ENCODE measurements at places on chromosomes 11 and 22. TPM values are rescaled to one million over a fixed set of nuclear protein-coding genes. Genes with fewer than 3 reads are reported as not detected.
A peak's percentile ranks its signal among the peaks of the same experiment; 100 is the strongest.

DNA sequence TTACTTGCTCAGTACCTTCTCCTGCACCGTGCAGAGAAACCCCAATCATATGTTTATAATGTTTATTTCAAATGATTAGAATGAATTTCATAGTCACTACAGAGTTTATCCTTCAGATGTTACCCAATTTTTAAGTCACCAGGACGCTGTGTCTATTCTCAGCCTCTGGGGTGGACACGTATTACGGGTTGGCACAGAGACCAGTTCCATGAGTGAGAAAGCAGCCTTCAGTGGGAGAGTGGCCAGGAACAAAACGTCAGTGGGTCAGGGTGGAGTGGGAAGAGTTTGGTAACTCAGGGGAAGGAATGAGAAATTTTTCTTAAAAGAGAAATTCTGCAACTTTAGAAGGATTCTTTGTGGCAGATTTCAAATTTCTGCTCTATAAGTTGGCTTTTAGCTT, 77.1 kb upstream of the MTMR2 start:
- H3K36me3 ChIP-seq = no peaks in the 10 kb centered on the region
- no peak overlapping the region for H3K27ac ChIP-seq
- no peak for DNase-seq
- H3K27me3 ChIP-seq = no peaks in the 10 kb centered on the region
- H3K4me3 ChIP-seq = no peak overlapping the region
- no peaks in the 10 kb centered on the region for H3K4me1 ChIP-seq

GRCh38 chr22:37051391-37052385, at the start of gene KCTD17:
TSS of gene KCTD17 (plus strand) at chr22:37051742. CDS start at chr22:37051761, 19 bp downstream.
- H3K27ac ChIP-seq = no peak within 1 kb of the TSS
- peak within 1 kb of the TSS; percentile 62 for H3K4me3 ChIP-seq
- peaks cover 10% of the 10 kb centered on the region for H3K4me1 ChIP-seq
- H3K36me3 ChIP-seq = peaks cover 11% of the 10 kb centered on the region
- H3K27me3 ChIP-seq = no peaks in the 10 kb centered on the region

- no peaks in the 10 kb centered on the region for H3K36me3 ChIP-seq
- no peak for DNase-seq
- no peak overlapping the region for H3K4me3 ChIP-seq
- H3K27ac ChIP-seq = no peak overlapping the region
- no peaks in the 10 kb centered on the region for H3K27me3 ChIP-seq
- H3K4me1 ChIP-seq = peaks cover 81% of the 10 kb centered on the region
These were observed 122.9 kb downstream of the MAML2 start for GRCh38 chr11:96219981-96220623.

DNA sequence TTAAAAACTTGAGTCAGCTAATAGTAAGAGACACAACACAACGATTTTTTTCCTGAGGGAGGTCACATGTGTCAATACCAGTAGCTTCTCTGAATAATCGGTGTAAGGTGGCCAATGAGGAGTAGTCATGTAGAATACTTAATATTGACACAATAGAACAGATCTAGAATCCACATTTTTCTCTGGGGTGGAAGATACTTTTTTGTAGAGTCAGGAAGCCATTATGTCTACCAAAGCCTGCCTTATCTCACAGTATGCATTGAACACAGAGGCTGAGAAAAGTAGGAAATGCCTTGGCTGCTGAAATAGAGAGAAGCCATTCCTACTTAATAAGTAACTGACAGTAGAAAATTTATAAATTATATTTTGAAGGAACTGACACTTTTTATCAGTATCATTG, 725.0 kb downstream of the METTL15 start:
- no peak for DNase-seq
- no peak overlapping the region for H3K4me3 ChIP-seq
- no peaks in the 10 kb centered on the region for H3K36me3 ChIP-seq
- no peaks in the 10 kb centered on the region for H3K27me3 ChIP-seq

- no peak overlapping the region for H3K27ac ChIP-seq
- no peaks in the 10 kb centered on the region for H3K27me3 ChIP-seq
- H3K36me3 ChIP-seq = no peaks in the 10 kb centered on the region
- no peak overlapping the region for H3K4me3 ChIP-seq
- H3K4me1 ChIP-seq = no peaks in the 10 kb centered on the region
These were observed 124.3 kb downstream of the C11orf58 start for GRCh38 chr11:16862726-16863125.

- no peaks in the 10 kb centered on the region for H3K27me3 ChIP-seq
- no peak for DNase-seq
- H3K36me3 ChIP-seq = no peaks in the 10 kb centered on the region
- no peaks in the 10 kb centered on the region for H3K4me1 ChIP-seq
- no peak overlapping the region for H3K4me3 ChIP-seq
These were observed 142.4 kb downstream of the APIP start for GRCh38 chr11:34773826-34774225.

SCUBE1 gene
- total RNA-seq = 0.33 TPM

- no peak overlapping the region for H3K4me3 ChIP-seq
- peaks cover 8% of the 10 kb centered on the region for H3K4me1 ChIP-seq
- H3K27ac ChIP-seq = no peak overlapping the region
- peak; percentile 69 for DNase-seq
- H3K27me3 ChIP-seq = peaks cover 19% of the 10 kb centered on the region
These were observed 2.4 kb downstream of the C11orf96 start for GRCh38 chr11:43944761-43945311.

SMARCB1 gene
- 113 TPM for total RNA-seq

DNA sequence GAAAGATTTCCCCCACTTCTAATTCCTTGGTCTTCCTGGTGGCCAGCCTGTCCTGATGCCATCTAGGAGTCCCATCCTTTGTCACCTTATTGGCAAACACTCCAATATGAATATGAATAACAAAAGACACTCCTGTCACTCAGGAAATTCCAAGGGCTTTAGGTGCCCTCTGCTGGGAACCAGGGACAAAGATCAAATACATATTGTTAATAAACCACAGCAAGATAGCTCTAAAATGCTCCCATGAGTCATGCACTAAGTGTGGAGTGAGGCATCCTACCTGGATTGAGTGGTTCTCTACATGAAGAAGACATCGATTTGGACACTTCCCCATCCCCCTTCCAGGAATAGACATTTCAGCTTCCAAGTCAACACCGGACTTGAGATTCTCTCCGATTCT, 823.6 kb downstream of the TBC1D22A start:
- H3K27me3 ChIP-seq = no peaks in the 10 kb centered on the region
- H3K27ac ChIP-seq = no peak overlapping the region
- DNase-seq = no peak
- no peaks in the 10 kb centered on the region for H3K36me3 ChIP-seq

- H3K4me1 ChIP-seq = no peaks in the 10 kb centered on the region
- H3K36me3 ChIP-seq = no peaks in the 10 kb centered on the region
- no peaks in the 10 kb centered on the region for H3K27me3 ChIP-seq
- H3K27ac ChIP-seq = no peak overlapping the region
- no peak for DNase-seq
- H3K4me3 ChIP-seq = no peak overlapping the region
These were observed 19.5 kb downstream of the TSPAN4 start for GRCh38 chr11:862081-862661.

DNA sequence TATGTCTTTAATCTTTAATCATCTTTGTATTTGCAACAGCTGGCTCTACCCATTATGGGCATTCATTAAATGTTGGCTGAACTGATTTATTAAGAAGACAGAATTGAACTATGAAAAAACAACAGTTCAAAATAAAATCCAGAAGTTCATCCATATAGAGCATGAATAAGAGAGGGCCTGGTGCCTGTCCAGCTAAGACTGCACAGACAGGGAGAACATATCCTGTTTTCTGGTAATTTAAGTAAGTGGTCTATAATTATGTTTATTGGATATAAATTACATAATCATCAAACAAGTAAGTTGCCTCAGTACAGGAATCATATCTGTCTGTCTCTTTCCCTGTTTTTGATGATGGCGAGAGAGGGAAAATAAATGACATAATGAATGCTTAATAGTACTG, 137.2 kb downstream of the RBFOX2 start:
- no peaks in the 10 kb centered on the region for H3K4me1 ChIP-seq
- H3K27ac ChIP-seq = no peak overlapping the region
- no peaks in the 10 kb centered on the region for H3K27me3 ChIP-seq
- no peak for DNase-seq

DNA sequence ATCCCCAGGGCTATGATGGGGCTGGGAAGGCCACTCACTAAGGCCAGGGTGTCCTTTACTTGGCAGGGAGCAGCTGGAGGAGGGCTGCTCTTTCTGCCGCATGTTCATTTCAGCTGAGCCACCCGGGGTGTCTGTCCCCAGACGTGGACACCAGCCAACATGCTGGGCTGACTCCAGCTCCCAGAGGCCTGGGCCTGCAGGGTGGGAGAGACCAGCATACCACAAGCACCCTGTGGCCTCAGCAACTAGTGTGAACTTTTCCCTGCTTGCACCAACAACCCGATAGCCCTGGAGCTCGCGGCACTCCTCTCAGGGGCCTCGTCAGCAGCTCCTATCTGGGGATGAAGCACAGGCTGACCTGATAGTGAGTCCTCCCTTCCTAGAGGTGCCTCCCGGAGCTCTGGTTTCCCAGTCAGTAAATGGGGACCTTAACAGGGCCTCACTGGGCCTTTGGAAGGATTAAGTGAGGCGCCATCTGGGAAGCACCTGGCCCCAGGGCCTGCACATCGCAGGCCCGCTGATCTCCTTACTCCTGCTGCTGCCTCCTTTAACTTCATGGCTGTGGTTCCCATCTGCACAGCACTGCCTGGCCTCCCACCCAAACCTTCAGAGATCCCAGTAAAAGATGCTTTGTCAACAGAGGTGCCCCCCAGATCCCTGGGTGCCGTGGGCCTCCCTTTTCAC, 83.4 kb downstream of the GALNT18 start:
- H3K4me3 ChIP-seq = no peak overlapping the region
- H3K36me3 ChIP-seq = no peaks in the 10 kb centered on the region
- DNase-seq = no peak
- no peaks in the 10 kb centered on the region for H3K4me1 ChIP-seq
